ENCODE measurements at places on chromosomes 1 and 21.
A peak's percentile ranks its signal among the peaks of the same experiment; 100 is the strongest.

DNA sequence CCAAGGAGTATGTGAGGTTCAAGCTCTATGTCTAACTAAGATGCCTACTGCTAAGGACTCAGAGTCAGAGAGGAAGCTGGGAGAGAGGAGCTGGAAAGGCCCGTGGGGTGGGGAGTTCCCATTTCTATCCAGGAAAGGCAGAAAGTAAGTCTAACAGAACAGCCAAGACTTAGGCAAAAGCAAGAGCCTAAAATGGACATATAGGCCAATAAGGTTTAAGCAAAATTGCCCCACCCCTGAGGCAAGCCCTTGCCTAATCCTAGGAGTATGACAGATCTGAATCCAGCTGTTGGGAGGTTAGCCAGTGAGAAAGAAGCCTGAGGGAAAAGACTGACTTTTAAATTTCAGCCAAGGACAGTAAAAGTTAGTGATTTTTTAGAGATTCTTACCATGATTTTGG lies 1.6 kb upstream of the KLHDC9 start:
- DNase-seq: peak; percentile 44

DNA sequence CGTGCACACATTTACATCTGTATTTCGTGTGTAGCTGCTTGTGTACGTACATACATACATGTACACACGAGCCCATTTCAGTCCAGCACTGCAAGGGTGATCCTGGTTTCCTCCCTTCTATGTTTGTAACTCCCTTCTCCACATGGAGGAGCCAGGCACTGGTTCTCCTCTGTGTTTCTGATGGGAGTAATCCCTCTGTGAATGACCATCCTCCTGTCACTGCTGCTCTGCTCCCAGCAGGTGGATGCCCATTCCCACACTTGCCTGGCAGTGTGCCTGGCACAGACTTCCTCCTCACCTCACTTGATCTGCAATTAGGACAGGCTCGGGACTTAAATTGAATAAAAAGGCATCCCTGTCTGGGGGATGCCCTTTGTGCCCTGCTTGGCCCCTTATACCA lies 37.1 kb downstream of the TRAPPC10 start:
- no peak for DNase-seq

DNA sequence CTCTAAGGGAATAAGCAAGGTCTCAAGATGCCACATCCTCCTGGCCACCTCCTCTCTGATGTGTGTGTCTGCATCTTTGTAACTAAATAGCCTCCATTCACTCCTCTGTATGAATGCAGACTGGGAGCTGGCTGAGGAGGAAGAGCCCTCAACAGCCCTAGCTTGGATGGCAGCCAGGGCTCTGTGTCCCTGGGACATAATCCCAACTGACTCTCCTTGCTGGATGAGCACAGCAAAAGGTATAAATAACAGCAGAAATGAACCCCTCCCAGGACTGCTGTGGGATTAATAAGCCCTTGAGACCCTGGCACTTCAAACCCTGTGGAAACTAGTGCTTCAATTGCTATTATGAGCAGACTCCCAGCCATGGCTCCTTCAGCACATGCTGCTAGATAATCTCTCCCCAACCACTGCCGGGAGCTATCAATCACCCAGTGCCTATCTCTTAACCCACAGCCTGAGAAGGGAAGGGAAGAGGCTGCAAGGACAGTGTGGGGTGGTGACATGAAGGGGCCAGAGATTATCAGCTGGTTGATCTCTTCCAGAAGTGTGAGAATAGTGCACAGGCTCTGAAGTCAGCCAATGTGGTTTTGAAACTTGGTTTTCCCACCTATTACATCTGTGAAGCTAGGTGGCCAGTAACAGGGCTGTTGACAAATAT lies 152.2 kb downstream of the TNR start:
- DNase-seq: no peak

DNA sequence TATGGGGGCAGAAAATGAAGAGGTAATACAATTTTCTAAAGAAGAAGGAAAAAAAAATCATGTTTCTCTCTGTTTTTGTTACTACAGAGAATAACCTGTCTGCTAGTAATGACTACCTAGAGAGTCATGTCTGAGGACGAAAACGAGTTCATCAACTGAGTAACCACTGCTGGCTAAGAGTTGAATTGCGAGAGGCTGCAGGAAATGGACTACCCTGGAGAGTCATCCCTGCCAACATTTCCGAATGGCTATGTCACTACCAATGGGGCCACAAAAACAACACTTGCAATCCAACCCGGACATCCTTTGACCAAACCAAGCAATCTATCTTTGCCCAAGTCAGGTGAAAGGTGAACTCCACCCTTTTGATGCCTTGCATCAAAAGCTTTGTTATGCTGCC lies 120.6 kb downstream of the FCRL5 start:
- DNase-seq: peak; percentile 79

- peak; percentile 52 for DNase-seq
Measured at GRCh38 chr1:229947968-229948367, 119.1 kb upstream of the GALNT2 start.

DNA sequence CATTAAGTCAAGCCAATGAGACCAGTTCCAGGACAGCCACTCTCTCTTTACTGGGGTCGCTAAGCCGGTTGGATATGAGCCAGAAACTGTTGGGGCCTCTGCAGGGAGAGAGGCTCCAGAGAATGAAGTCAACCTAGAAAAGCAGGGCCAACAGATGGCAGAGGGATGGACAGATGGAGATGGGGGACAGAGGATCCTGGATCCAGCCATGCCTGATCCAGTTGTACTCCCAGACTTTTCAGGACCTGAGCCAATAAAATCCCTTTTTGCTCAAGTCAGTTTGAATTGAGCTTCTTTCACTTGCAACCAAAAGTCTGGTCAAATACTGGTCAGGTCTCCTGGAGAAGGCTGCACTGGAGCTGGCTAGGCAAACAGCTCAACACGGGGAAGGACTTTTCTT lies 2.2 kb downstream of the DHCR24 start:
- DNase-seq: no peak

GRCh38 chr1:167161242-167161641 lies 59.4 kb upstream of the POU2F1 start:
- DNase-seq: peak; percentile 89

DNA sequence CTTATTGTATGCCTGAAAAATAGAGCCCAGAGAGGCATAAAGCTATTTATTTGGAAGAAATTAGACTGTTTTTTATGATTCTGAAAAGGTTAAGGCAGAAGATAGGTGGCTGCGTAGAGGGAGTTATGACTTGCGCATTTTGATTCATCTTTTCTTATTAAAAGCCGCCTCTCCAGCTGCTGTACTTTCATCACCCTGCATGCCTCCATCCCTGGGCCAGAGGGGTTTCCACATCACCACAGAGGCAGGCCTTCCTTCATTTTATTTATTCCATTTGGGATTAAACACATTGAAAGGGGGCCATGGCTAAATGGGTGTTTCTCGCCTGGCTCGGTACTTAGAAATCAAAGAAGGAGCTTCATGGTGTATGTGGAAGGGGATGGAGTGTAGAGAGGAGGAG lies 14.6 kb upstream of the RGS8 start:
- DNase-seq: no peak

DNA sequence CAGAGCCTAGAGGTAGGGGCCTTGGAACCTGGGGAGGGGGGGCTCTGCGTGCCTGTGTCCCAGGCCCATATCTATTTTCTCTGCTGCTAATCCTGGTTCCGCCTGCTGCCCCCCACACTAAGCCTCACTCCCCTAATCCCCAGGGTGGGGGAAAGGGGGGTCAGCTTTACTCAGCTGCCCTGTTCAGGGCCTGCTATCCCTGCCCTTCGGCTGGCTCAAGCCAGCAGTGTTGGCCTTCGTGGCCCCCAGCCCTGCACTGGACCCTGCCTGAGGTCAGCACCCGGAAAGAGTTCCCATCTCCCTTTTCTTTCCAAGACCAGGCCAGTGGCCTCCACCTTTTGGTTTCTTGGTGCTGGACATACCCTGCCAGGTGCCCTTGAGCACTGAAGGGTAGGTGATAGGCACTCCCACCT lies 8.4 kb downstream of the ZBTB7B start:
- no peak for DNase-seq

DNA sequence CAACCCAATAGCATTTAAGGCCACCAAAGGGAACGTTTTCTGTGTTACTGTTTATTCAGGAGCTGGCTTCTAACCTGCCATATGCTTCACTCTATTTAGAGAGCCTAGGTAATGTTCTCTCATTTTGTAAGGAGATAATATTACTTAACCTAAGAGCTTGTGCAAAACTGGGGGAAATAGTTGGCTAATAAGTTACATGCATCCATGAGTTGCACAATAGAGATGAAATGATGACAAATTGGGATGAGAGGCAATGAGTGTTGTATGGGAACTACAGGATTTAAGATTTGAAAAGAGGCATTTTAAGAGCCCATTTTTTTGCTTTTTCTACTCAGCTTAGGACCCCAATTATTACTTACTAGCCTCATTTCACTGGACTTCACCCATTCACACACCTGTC lies 151.0 kb downstream of the ST6GALNAC3 start:
- DNase-seq: no peak
